ENCODE measurements at places on chromosomes 16 and 17. TPM values are rescaled to one million over a fixed set of nuclear protein-coding genes. Genes with fewer than 3 reads are reported as not detected.

Gene TBC1D3
- not detected for polyA plus RNA-seq

GRCh38 chr17:49959183-49959935 is 9.6 kb upstream of the DLX4 start:
- DNase-seq: no peak

DNA sequence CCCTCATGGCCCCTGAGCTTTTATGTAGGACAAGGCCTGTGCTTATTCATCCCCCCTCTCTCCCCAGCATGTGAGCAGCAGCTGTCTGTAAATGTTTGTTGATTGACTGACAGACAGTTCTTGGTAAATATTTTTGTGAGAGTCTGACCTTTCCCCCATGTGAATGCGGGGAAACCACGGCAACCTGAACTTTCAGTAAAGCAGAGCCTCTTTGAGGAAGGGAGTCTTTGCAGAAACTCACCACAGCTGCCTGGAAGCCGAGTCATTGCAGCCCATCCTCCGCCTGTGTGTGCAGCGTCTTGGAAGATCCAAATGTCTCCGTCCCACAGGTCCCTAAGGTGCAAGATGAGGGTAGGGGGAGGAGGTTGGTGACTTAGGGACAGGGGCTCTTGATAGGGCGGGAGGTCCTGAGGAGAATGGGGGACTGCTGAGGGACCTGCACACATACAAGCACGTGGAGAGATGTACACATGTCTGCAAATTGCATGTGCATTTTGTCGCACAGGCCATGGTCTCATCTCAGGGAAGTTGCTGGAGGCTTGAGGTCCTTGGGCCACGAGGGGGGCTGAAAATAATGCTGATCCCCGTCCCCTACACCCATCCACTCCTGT is 23.0 kb upstream of the IL21R start:
- no peak for DNase-seq

Gene IKZF3
- polyA plus RNA-seq: 15.7 TPM

Gene CDRT4
- 0.69 TPM for polyA plus RNA-seq

- no peak for DNase-seq
These were observed 22.7 kb downstream of the MYO15B start for GRCh38 chr17:75610103-75610984.
